HS-27A (cell line): ENCODE measurements at places on chromosomes 1 and 21.

DNA sequence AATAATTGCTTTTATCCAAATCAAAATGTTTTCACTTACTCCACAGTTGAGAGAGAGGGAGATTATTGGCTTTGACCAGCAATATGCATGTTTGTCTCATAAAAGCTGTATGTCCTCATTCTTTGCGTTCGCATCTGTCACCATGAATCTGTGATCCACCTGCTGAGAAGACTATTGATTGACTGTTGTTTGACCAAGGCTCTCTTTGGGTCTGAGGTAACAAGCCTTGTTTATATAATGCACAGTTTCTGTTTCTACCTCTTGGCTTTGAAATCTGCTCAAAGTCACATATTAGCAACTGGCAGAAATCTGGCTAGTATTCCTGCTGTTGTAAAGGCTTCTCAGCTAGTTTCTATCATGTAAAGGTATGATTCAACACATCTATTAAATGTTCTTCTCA lies 157.0 kb downstream of the LYPLAL1 start:
- no peak for DNase-seq

GRCh38 chr1:227729144-227729880 lies 5.8 kb downstream of the JMJD4 start:
- no peak for DNase-seq

DNA sequence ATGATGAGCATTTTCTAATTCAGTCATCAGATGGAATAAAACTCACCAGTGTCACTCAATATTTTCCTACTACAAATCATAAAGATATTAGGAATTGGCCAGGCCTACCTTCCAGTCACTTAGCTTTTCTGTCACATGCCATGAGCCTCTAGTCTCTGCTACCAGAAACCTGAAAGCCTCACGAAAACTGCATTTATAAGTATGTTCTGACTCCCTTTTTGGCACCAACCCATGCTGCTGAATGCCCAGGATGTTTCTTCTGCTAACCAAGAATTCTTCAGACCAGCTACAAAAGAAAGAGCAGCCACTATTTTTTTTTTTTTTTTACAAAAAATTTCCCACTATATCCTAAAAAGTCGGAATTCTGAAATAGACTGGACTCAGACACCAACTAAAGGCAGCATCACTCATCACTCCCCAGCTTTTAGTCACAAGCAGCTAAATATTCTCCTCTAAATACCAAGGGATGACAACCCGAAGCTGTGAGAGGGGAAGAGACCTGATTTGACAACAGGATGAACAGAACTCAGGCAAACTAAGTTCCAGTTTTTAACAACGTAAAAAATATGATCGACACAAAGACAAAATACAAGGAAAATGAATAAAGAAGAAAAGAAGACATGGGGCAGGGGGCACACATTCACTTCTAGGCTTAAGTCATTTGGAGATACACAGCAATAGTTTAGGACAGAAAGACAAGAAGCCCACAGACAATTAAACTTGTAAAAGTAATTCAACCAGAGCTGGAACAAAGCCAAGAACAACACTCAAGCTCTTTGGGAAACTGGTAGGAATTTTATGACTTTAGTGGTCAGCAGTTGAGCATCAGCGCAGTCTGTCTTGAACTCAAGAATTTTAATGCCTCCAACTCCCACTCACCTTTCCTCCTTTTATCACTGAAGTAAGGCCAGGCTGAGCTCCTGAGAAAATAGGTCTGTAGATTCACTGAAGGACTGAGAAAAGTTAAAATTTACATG lies 1.7 kb downstream of the DCAF8 start:
- peak; percentile 66 for DNase-seq

DNA sequence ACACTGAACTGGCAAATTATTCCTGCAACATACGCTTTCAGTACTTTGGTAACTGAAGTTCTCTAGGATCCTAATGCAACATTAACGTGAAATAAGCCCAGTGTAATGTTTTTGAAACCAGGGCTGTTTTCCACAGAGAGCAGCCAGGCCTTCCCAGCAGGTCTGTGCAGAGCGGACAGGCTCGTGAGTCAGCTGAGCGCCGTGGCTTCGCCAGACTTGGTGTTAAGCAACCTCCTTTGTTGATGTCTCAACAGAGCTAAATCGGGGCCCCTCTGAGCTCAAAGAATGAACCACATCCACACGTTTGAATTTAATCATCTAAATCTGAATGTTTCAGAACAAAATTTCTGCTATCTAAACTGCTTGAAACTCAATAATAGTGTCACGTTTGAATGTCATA lies 181.8 kb upstream of the FMN2 start:
- DNase-seq = no peak

DNA sequence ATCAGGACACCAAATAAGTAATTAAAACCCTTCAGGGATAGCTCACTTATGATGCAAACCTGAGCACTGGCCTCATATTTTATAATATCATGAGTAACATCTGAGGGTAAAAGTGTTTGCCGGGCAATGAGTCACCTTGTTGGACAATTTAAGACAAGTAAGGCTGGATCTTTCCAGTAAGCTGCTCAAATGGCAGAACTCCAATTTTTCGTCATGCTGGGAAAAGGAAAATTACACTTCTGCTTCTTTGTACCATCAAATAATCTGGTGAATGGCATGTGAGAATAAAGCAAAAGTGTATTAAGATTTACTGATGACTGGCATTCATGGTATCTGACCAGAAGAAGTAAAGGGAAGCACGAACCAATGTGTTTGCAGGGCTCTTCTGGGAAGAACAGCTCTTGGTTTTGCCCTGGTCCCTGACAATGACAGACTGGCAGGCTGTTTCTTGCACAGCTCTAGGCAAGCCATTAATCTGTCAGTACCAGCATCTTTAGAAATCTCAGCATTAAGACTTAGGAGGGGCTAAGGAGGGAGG lies 392.2 kb downstream of the VAV3 start:
- DNase-seq = peak; percentile 5

DNA sequence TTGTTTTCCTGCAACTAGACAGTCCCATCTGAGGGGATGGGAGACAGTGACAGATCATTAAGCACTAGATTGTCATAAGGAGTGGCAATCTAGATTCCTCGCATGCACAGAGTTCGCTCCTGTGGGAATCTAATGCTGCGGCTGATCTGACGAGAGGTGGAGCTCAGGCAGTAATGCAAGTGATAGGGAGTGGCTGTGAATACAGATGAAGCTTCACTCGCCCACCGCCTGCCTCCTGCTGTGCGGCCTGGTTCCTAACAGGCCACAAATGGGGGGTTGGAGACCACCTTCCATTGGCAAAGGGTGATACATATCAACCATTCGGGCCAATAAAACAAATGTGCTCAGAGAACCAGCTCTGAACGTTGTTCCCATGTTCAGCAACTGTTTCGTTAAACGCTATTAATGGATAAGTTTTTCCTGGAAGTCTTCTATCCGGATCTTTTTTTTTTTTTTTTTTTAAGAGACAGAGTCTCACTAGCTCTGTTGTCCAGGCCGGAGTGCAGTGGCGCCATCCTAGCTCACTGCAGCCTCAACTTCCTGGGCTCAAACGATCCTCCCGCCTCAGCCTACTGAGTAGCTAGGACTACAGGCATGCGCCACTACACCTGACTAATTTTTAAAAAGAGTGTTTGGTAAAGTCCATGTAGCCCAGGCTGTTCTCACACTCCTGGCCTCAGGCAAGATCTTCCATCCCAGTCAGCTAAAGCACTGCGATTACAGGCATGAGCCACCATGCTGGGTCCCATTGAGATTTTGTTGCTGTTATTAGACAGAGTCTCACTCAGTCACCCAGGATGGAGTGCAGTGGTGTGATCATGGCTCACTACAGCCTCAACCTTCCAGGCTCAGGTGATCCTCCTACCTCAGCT lies 8.7 kb upstream of the RSRP1 start:
- DNase-seq = no peak

GRCh38 chr1:56133522-56134472 lies 445.6 kb downstream of the PLPP3 start:
- no peak for DNase-seq

DNA sequence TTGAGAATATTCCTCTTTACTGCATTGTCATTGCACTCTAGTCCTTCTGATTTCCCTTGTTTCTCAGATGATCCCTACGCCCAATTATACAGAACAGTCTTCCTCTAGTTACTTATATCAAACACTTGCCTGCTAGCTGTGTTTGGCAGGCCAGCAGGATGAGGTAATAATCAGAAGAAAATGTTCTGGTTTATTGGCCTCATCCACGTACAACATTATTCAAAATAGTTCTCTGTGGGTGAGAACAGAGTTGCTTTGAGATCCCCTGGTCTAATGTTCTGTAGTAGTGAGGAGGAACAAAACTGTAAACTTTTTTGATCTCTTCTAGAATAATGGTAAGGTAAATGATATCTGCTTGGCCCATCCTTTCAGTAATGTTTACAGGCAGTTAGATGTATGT lies 22.3 kb upstream of the C1orf105 start:
- no peak for DNase-seq

DNA sequence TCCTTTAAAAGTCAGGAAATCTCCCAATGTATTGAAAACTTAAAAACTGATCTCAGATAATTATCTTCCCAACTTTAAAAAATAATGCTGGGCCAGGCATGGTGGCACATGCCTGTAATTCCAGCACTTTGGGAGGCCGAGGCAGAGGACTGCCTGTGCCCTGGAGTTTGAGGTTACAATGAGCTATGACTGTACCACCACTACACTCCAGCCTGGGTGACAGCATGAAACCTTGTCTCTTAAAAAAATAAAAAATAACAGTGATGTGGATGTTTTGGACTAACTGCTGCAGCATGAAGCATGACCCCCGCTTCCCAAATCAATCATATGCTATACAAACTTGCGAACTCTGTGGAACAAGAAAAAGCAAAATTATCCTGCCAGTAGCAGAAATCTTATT lies 186.3 kb downstream of the RERE start:
- no peak for DNase-seq

DNA sequence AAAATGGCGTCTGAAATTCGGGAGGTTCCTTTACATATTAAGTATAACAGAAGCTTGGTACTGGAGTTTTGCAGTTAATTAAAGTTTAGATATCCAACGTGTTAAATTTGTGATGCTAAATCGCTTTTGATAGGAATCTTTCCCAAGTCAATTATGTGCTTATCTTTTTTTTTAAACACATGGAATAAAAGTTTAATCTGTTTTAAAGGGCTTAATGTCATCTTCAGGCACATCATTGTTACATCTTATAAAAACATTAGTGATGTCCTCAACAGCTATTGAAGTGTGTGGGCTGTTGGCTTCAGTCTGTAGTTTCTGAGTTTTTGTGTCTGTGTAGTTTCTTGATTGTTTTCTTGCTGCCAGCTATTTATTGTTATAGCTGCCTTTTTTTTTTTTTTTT lies 5.3 kb downstream of the FMN2 start:
- no peak for DNase-seq

DNA sequence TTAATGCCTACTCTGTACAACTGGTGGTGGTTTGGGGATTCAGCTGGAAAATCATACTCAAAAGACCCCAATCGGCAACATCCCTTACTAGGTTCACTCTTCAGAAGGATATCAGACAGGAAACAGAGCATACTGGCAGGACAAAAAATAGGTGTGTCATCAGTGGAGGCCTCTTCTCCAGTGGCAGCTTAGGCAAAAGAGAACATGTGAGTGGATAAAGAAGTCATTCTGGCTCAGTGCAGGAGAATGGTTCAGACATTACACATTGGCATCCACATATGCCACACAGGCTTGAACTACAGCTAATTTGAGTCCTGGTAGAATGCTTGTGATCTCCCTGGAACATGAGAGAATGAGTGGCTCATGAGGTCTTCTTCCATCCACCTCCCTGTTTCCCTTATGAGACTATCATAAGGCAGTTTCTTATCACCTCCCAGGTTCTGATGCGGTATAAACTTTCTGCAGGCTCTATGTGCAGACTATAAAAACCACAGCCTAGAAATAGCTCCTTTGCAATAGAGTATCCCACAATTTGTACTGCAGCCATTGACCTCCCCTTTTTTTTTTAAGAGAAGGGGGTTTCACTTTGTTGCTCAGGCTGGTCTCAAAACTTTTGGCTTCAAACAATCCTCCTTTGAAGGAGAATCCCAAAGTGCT lies 24.7 kb downstream of the VAMP4 start:
- DNase-seq = no peak

DNA sequence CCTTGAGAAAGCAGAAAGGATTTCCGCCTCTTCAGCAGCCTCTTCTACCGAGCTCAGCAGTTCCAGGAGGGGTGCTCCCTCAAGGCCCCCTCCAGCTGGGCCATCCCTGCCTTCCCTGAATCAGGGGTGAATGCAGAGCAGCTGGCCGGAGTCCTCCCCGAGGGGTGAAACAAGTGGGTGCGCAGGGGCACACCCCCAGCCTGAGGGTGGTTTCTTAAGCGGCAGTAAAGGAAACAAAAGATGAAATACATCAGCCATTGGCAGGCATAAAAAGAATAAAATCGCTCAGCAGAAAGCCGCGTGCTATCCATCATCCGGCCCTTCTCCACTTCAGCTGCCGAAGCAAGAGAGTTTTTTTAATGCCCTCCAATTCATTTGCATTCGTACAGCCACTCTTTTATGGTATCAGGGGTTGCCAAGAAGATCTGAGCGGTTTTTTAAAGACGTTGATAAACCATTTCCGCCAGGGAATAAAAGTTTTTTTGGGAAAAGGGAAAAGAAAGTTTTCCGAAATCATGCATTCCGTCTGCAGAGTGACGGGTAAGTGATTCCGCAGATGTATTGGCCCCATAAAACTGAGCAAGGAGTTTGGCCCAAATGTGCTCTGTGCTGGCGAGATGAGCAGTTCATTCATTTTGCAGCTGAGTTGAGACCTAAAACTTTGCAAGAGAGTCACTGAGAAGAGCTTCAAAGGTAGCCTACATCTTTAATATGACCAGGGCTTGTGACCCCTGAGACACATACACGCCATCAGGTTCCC lies 73.7 kb upstream of the ZC3H12A start:
- DNase-seq = no peak

DNA sequence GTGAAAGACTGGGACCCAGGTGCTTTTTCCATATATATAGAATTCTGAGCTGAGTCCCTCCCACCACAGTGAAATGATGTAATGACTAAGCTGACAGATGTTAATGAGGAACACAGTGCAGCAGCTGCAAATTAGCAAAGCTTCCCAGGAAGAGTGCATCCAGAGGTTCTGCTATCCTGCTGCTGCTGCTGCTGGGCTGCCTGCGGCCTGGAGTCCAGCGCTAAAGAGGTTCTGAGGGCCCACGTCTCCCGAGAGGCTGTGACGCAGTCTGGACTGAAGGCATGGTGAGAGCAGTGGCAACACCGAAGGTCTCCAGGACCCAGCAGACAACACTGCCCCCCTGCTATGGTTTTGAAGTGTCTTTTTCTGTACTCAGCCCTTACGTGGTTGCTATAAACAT lies 63.9 kb downstream of the URB2 start:
- no peak for DNase-seq

DNA sequence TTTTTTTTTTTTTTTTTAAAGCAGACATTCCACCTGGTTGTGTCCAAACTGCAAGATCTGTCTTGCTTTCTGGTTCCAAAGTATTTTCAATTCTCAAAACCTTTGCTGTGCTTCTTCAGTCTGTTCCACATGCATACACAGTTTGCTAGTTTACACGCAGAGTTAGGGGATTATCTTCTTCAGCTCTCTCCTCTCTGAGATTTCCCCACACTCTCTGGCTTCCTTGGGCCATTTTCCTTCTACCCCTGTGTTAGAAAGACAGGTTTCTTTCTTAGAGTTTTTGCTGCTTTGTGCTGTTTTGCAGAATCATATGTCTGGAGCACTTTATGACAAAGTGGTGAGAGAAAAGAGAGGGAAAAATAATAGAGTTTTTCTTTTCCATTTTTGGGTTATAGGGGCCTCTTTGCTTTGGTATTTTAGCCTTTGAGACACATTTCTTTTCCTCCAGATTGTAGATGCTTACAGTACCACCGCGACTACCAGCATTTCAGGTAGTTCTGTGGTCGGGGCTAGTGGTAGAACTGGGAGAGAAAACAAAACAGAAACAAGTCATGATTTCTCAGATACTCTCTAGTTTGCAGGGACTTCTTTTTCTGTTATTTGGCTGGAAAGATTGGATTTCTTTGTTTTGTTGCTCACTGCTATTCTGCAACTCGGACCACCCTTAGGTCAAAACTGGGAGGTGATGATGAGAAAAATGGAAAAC lies 66.3 kb downstream of the RABGAP1L start:
- no peak for DNase-seq
